ENCODE measurements at places on chromosomes 13 and 19.

- peak; percentile 99 for DNase-seq
These were observed 264 bp upstream of the PRMT1 start for GRCh38 chr19:49676784-49677230.

GRCh38 chr13:59545007-59545406 lies 618.7 kb downstream of the DIAPH3 start:
- DNase-seq, result no peak

- DNase-seq, result no peak
These were observed 16.3 kb downstream of the GPR183 start for GRCh38 chr13:99290894-99291293.

DNA sequence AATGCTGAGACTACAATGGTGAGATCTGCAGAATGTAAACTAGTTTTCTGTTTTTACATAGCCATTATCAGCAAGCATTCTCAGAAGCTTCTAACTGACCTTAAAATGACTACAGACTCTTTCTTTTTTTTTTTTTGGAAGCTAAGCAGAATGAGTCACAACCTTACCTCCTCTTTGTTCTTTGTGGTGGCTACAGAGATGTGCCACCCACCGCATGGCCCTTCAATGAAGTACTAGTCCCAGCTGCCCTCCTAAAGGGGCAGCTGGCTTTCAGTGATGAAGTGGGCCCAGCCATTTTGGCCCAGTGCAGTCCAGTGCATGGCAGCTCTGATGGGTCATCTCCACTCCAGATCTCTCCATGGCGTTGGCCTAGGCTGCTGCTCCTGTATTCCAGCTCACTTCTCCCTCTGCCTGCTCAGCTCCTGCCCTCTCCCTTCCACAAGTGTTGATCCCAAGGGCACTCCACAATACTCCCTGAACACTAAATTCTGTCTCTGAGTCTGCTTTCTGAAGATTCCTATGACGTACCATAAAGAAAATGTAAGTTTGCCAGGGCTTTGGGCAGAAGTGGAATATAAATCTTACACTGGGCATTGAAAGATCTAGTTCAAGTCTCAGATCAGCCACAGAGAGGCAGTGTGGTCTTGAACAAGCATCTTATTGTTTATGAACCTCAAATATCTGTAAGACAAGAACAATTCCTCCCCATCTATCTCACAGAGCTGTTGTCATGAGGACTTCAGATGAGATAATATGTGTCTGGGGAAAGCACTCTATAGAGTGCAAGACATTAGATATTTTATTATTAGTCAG lies 85.6 kb downstream of the RXFP2 start:
- DNase-seq, result no peak

GRCh38 chr19:13764101-13764807 lies at the start of gene MRI1:
Gene MRI1 (plus strand): TSS chr19:13764522. CDS start chr19:13764589, 67 bp downstream.
- no peak for DNase-seq

- DNase-seq, result no peak
These were observed 67.0 kb downstream of the ABCC4 start for GRCh38 chr13:95234242-95234641.

- DNase-seq, result no peak
These were observed 59.8 kb upstream of the IRS2 start for GRCh38 chr13:109846185-109846584.

DNA sequence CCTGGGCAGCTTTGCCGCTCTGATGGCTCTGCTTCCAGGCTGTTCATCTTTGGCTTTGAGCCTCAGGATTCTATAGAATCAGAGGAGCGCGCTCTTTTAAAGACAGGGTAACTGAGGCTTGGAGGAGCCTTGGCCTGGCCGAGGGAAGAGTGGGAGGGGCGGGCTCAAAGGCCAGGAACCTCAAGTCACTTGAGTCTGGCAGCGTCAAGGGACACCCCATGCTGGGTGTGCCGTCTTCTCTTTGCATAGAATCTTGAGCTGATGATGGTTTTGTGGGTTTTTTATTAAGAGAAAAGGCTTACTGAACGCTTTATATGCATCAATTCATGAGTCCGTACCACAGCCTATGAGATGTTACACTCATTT lies 1.1 kb downstream of the PGLS start:
- DNase-seq, result no peak

DNA sequence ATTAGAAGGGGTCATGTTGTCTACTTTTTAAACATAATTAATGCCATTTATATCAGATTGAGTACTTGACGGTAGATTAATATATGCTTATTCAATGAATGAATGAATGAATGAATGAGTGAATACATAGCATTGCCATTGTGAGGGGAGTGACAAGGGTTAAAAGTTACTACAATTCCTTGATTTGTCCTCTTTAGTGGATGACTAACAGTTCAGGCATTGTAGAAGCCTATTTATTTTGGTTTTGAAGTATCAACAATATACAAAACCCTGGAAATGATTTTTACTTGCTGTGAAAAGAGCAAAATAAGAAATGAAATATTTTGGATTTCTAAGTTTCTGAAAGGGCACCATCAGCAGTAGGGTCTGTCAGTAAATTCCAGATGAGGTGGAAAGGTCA lies 122.7 kb downstream of the CYSLTR2 start:
- no peak for DNase-seq

GRCh38 chr13:113955691-113956090 lies 18.2 kb downstream of the C13orf46 start:
- no peak for DNase-seq

GRCh38 chr13:20960663-20961309 lies 58.2 kb upstream of the XPO4 start:
- DNase-seq, result no peak

GRCh38 chr13:73367886-73368285 lies 309.1 kb downstream of the KLF5 start:
- no peak for DNase-seq

- DNase-seq, result no peak
These were observed at the start of gene CGB7 for GRCh38 chr19:49057636-49058234. Gene CGB7 (minus strand): TSS chr19:49057749. CDS start chr19:49055375, 2,374 bp downstream.

GRCh38 chr19:40714441-40715299 lies 2.0 kb downstream of the COQ8B start:
- no peak for DNase-seq

GRCh38 chr13:99151516-99151915 lies 49.1 kb upstream of the UBAC2 start:
- DNase-seq, result no peak

DNA sequence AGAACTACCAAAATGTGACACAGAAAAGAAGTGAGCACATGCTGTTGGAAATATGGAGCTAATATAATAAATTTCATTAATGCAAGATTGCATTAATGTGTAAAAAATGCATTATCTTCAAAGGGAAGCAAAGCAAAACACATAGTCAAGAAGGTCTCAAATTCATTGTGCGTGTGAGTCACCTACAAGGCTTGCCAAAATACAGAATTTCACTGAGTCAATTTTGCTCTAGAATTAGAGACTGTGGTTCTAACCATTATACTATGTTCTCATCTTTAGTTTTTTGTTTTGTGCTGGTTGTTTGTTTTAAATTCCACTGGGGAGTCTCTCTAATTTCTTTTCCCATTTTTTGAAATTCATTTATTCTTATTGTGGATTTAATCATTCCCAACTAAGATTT lies 149.8 kb upstream of the SLITRK1 start:
- no peak for DNase-seq

- DNase-seq, result no peak
These were observed 2.5 kb downstream of the HSD11B1L start for GRCh38 chr19:5683177-5683886.

DNA sequence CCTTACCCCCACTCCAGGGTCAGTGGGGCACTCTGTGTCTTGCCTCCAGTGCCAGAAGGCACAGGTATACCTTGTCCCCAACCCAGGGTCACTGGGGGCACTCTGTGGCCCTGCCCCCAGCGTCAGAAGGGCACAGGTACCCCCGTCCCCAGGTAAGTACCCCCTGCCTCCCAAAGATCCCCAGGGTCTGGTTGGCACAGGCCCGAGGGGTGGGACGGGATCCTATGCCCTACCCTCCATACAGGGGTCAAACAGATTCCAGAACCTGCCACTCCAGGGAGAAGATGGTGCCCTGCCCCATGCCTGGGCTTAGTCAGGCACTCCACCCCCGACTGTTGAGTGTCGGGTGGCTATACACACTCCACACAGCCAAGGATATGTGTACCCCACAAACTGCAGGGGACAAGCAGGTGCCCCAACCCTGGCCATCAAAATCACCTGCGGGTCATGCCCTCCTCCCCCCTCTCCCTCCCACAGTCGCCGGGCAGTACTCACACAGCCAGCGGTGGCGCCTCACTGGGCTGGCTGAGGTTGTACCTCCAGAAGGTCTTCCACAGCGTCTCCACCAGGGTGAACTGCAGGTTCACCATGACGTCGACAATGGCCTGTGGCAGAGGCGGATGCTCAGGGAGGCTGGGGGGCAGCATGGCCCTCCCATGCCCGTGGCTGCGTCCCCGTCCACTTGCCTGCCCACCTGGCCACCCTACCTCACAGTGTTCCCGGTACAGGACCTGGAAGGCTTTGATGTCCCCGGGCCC lies 13.8 kb downstream of the DCAF15 start:
- DNase-seq, result no peak

- DNase-seq, result no peak
These were observed 160.5 kb downstream of the DLEU7 start for GRCh38 chr13:50682966-50683365.

GRCh38 chr19:8252922-8253589 lies 43.9 kb downstream of the CERS4 start:
- DNase-seq, result no peak

- DNase-seq, result no peak
These were observed 878 bp upstream of the ADAMTSL5 start for GRCh38 chr19:1513499-1514294.

DNA sequence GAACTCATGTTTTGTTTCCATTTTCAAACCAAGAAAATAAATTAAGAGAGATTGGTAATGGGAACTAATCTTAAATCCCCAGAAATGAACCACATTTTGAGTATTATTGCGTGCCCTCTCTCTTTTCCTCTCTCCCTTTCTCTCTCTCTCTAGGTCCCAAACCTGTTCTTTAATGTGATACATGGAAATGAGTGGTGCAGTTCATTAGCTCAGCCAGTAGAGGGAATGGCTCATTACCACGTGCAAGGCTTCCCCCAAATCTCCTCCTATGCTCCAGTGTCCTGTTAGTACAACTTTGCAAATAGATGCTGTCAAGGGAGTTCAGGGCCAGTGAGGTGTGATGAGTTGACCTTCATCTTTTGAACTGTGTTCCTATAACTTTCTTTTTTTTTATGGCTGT lies 178.4 kb downstream of the FGF9 start:
- no peak for DNase-seq

DNA sequence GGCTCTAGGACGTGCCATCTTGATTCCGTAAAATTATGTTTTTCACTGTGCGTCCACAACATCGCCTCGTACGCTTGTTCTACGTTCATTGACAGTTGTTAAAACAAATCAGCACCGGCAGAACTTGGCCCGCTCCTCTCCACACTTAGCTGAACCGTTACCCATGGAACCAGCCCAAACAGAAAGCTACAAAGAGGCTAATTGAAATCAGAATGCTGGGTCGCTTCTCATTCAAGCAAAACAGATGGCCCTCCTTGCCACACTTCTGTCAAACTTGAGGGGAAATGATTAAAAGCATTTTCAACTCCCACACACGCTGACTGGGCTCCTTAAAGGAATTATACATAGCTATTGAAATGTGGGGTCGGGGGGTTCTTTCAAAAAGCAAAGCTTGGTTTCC lies 71.6 kb downstream of the TM9SF2 start:
- DNase-seq, result peak; percentile 31

DNA sequence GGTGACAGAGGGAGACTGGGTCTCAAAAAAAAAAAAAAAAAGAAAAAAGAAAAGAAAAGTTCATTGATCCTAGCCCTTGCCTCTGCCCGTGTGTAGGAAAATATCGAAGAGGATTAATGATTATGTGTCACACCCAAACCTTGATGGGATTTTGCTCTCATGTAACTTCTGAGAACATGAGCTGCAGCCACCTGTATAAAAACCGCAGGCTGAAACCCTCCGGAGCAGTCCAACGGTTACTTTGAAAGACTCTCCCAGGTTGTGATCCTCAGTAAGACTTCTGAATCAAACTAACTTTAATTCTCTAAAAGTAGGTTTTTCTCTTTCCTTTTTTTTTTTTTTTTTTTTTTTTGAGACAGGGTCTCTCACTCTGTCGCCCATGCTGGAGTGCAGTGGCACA lies 4.3 kb upstream of the PSMC4 start:
- DNase-seq, result no peak

- DNase-seq, result no peak
These were observed 43.2 kb downstream of the SUGT1 start for GRCh38 chr13:52695856-52696255.

GRCh38 chr13:40665126-40666044 lies 1.1 kb downstream of the FOXO1 start:
- no peak for DNase-seq

DNA sequence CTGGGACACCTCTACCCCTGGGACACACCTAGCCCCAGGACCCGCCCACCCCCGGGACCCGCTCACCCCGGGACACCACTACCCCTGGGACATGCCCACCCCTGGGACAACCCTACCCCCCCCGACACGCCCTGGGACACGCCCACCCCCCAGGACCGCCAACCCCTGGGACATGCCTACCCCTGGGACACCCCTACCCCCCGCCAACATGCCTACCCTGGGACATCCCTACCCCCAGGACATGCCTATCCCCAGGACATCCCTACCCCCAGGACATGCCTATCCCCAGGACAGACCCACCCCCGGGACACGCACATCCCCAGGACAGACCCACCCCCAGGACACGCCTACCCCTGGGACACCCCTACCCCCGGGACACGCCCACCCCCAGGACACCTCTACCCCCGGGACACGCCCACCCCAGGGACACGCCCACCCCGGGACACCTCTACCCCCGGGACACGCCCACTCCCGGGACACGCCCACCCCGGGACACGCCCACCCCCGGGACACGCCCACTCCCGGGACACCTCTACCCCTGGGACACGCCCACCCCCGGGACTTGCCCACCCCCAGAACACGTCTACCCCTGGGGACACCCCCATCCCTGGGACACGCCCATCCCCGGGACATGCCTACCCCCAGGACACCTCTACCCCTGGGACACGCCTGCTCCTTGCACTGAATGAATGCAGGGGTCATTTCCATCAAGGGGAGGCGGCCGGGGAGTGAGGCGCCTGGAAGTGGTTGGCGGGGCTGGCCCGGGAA lies 32.3 kb downstream of the ADPRHL1 start:
- no peak for DNase-seq

GRCh38 chr13:86051134-86052103 lies 252.2 kb upstream of the SLITRK6 start:
- peak; percentile 49 for DNase-seq

DNA sequence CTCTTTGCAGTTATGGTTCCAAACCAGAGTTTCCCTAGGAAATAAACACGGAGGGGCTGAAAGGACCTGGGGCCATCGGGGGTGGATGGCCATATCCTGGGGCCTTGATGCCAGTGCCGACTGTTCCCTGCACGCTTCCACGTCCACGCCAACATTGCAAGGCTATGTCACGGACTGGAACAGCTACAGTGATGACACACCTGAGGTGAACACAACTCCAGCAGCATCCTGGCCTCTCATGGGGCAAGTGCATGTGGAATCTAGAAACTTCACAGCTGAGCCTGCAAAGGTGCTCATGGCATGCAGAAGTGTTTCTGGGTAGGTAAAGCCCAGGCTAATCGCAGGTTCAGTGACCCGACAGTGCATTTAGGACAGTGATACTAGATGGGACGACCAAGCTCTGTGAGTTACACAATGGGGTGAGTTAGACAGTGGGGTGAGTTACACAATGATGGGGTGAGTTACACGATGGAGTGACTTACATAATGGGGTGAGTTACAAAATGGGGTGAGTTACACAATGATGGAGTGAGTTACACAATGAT lies 52.0 kb upstream of the GAS6 start:
- no peak for DNase-seq
